ENCODE measurements at places on chromosomes 12 and 14.

DNA sequence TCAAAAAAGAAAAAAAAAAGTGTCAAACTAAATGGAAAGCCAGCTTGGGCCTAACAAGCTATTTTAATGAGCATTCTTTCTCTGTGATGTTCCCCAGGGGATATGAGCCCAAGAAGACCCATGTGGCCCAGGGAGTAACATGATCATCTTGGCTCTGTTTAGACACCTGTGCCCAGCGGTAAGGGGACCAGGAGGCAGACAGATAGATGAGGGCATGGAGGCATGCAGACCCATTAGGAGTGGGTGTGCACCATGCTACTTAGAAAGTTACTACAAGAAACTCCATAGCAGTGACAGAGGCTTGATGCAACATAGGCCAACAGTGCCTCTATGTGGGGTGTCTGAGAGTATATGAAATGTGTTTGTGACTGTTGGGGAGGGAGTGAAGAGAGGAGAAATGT lies 3.1 kb upstream of the CREBL2 start:
- DNase-seq: no peak

DNA sequence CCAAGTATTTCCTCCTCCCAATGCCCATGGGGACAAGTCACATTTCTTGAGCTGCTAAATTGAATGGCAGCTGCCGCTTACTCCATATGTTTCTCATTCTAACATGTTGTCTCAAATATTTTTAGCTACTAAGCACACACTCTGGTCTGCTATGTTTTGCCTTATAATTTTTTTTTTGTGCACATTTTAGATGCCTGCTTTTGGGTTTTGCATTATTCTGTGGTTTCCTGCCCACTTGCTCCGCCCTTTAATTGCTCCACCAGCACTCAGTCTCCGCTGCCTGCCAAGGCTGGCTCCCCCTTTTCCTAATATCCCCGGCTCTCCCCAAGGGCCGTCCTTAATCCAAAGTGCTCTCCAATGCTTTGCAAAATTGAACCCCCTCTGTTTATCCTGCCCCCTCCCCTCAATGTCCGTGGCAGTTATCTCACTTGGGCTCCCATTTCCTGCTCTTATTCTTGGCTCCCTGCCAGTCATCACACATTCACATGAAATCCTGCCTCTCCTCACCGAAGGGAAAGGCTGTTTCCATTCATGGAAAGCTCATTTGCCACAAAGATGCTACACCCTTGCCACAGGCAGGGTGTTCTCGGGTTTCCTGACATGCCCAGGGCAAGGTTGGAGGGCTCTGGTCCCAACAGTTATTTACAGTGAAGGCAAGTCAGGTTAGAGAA lies 79.4 kb downstream of the C12orf75 start:
- no peak for DNase-seq

DNA sequence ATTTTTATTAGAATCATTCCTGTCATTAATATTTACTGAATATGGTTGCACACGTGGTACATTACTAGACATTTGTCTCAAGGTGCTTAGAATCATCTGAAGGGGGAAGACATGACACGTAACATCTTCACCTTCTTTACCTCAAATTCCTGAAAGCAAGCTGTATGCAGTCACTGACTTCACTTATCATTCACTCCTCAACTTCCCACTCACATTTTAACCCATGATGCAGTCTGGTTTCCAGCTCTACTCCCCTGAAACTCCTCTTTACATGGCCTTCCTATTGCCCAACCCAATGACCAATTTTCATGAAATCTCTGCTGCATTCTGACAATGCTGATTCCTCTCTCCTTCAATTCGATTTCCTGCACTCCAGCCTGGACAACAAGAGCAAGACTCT lies 5.8 kb upstream of the PSMC6 start:
- no peak for DNase-seq

GRCh38 chr12:6185961-6186827 lies 14.0 kb upstream of the CD9 start:
- DNase-seq: no peak

DNA sequence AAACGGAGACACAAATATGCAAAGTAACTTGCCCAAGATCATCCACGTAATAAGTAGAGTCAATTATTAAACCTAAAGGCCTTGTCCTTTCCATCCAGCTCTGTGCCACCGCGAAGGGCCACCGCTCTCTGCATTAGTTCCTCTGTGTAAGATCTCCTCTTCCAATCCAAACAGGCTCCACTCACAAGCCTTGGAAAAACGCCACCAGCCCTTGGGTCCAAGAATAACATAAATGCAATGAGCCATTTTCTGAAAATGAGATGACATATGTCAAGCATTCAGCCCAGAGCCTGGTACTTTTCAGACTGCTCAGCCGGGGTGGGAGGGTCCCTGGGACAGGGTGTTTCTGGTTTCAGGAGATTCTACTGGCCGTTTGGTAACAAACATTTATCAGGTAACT lies 30.0 kb downstream of the DGLUCY start:
- DNase-seq: no peak

GRCh38 chr14:97776890-97777558 lies 979.8 kb downstream of the VRK1 start:
- DNase-seq: no peak

GRCh38 chr12:118986050-118986449 lies 4.7 kb downstream of the SRRM4 start:
- DNase-seq: no peak

DNA sequence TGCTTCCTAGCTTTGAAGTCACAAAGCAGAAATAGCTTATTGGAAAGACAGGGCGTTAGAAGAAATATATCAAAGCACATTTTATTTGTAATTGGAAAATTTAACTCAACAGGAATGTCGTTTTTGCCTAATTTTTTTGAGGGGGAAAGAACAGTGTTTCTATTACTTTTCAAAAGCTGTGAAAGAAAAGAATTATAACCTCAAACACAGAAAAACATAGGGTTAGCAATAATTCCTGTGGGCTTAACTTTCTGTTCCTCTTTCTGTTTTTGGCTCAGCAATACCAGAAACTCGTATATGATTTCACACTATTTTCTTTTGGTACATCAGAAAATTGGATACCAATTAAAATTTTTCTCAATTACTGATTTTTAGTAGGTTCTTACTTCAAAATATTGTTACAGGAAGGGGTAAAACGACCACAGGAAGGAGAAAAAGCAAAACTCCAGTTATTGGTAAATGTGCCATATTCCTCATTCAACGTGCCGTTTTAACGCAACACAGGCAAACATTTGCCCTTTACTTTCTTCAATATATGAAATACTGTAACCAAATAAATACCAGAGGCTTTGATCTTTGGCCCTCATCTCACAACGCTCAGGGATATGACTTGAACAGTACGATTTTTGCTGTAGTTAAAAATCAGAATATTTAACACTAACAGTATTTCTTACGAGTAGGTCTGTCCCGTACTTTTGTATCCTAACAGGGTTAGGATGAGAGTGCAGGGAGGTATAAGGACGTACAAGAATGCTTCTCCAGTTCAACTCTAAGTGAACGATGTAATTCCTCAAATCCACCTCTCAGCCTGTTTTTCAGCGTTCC lies 1.3 kb upstream of the RNU6-7 start:
- no peak for DNase-seq

DNA sequence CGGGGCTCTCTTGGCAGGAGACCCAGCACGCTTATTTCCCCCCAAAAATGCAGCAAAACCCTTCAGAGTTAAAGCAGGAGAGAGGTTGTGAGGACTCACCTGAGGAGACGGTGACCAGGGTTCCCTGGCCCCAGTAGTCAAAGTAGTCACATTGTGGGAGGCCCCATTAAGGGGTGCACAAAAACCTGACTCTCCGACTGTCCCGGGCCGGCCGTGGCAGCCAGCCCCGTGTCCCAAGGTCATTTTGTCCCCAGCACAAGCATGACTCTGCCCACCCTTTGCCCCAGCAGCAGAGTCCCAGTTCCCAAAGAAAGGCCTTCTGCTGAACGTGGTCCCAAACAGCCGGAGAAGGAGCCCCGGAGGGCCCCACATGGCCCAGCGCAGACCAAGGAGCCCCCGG lies 337.7 kb downstream of the TMEM121 start:
- no peak for DNase-seq

DNA sequence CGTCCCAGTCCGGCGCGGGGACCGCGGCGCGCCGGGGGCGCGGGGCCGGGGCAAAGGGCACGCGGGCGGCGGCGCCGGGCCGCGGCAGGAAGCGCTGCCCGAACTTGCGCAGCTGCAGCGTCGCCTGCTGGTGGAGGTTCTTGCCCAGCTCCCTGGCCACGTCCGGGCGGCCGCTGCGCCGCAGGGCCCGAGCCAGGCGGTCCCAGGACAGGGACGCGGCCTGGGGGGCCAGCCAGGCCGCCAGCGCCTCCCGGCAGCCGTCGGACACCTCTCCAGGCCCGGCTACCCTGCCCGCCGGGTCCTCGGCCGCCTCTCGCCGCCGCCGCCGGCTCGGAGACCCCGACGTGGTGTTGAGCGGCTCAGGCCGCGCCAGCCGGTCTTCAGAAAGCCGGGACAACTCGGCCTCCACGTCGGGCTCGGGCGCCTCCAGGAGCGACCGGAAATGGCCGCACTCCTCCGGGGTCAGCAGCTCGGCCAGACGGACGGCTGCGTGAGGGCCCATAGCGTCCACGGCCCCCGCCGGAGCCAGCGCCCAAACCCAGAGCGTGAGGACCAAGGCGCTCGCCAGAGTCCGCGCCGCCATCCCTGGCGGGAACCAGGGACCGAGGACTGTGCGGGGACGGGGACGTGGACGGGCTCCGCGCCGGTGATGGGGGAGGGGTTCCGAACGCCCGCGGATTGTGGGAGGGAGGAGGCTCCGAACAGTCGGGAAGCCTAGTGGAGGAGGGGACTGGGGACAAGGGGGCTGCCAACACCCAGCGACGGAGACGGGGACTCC lies 34.0 kb downstream of the FIGNL2 start:
- DNase-seq: peak; percentile 74

GRCh38 chr12:64733857-64734256 lies 25.3 kb downstream of the GNS start:
- no peak for DNase-seq
